NCI-H187 treated with DMSO at 0.1 percent for 48 hours (cell line): ENCODE measurements at places on chromosomes 12 and 14.

DNA sequence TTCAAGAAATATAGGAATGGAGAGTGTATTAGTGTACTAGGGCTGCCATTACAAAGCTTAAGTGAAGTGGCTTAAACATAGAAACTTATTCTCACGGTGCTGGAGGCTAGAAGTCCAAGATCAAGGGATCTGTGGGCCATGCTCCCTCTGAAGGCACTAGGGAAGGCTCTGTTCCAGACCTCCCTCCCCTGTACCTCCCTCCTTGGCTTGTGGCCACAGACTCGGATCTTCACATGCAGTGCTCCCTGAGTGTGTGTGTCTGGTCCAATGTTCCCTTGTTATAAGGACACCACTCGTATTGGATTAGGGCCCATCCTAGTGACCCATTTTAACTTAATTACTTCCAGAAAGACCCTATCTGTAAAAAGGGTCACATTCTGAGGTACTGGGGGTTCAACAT lies 225.6 kb downstream of the VRK1 start:
- DNase-seq: no peak

DNA sequence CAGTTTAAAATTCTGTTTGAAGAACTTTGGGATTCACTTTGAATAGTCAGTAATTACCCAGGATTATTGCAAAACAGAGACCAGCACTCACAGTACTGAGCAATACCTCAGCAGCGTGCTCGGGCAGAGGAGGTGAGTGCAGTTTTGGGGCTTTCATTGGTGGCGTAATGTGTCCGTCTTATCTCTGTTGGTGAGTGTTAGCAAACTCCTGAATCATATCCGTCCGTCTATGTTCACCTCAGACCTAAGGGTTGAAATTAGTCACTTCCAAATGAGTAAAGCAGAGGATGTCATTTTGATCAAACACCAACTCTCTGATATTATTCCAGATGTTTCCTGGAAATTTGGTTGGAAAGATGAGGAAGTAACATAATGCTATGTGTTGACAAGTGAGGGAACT lies 82.8 kb downstream of the BORCS5 start:
- no peak for DNase-seq

- no peak for DNase-seq
Observed at GRCh38 chr12:24688601-24689000, 260.3 kb downstream of the BCAT1 start.

DNA sequence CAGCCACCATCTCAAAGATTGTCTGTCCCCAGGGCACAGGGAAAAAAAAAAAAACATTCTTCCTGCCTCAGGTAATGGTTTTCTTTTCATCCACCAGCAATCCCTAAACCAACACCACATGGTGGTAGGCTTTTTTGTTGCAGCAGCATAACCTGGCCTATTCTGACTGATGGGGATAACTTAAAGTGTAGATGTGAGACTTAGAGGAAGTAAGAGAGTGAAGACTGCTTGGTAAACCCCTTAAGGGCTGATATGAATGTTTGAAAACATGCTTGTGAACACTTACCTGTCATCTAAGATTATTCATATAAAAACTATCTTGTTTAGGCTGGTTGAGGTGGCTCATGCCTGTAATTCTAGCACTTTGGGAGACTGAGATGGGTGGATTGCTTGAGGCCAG lies 130.2 kb upstream of the RAP1B start:
- DNase-seq: no peak
